ENCODE measurements at places on chromosomes 4 and X.
A peak's percentile ranks its signal among the peaks of the same experiment; 100 is the strongest.

DNA sequence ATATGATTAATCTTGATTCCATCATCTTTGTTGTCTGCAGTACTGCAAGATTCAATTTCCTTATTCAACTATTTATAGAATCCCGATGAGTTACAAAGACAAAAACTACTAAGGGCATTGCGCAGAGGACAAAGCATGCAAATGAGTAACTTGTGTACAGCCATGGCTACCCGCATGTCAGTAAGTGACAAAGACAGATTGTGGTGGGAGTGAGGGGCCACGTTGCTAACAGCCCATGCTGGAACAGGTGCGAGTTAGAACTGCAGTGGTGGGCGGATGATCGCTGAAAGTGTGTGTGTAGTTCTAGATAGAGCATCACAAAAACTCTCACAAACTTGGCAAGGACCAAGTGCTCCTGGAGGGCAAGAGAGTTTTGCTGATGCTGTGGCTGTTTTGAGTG, 49.5 kb downstream of the ACOX3 start:
- no peak for DNase-seq

DNA sequence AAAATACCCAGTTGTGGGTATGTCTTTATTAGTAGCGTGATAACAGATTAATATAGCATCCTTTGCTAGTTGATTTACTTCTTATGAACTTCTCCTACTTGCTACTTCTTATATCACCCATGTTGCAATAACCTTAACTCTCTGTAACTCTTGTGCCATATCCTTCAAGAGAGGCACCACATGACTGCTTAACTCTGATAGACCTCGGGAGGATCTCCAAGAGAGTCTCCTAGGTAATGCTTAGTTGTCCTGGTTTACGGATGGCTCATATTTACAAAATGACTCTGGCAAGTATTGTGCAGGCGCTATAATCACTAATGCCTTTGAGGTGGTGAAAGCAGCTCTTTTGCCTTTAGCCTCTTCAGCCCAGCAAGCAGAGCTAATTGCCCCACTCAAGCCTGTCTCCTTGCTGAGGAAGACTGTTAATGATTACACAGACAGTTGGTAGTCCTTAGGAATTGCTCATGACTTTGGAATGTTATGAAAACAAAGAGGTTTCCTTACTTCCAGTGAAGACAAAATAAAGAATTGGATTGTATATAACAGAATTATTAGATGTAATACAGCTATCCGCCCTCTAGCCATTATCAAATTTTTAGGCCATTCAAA, 1305.8 kb downstream of the PCDH7 start:
- DNase-seq = peak; percentile 38

GRCh38 chr4:41134581-41134980, 79.8 kb downstream of the APBB2 start:
- DNase-seq = no peak

DNA sequence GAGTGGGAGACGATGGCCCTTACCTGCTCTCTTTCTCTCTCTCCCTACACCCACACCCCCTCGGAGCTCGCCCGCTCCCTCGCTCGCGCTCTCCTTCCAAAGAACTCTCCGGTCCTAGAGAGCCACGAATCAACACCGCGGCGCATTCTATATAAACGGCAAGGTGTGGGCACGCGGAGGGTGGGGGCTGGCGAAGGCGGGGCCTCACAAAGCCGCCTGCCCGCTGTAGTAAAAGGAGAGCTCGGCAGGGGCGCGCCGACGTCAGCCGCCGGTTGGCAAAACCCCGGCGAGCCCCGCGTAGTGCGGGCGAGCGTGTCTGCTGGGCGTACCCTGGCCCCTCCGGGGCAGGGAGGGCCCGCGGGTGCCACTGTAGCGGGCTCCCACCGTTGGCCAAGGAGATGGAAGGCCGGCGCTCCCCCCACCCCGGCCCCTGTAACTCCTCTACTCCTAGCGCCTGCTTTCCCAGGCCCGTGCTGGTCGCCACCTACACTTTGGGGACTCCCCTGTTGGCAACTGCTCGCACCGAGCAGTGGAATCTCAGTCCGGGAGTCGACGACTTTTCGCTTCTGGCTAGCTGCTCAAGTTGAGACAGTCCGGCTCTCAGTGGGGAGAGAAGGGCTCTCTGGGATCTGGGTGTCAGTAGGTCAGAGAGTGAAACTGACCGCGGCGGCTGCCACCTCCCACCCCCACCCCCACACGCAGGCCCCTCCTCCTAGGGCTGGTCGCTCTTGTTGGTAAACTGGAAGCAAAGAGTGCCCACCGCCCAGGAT, 325.5 kb upstream of the F9 start:
- DNase-seq = no peak

GRCh38 chrX:13411496-13412207, 91.8 kb upstream of the ATXN3L start:
- DNase-seq = no peak

DNA sequence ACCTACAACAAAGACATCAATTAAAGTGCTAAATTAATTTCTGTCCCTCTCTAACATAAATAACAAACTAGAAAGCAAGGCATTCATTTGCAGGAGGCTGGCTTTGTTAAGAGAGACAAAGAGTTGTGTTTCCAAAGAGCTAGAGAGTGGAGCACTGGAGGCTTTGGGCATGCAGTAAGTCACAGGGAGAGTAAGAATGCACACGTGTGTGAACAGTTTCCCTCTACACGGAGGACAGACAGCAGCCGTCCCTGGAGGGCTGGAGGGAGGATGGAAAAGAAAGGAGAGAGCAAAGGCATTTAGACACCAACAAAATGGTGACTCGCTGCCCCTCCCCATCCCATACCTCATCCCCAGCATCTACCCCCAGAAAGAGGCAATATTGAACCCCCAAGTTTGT, 20.4 kb upstream of the DCHS2 start:
- no peak for DNase-seq

GRCh38 chrX:129071390-129071789, 451.9 kb downstream of the SMARCA1 start:
- DNase-seq = no peak

DNA sequence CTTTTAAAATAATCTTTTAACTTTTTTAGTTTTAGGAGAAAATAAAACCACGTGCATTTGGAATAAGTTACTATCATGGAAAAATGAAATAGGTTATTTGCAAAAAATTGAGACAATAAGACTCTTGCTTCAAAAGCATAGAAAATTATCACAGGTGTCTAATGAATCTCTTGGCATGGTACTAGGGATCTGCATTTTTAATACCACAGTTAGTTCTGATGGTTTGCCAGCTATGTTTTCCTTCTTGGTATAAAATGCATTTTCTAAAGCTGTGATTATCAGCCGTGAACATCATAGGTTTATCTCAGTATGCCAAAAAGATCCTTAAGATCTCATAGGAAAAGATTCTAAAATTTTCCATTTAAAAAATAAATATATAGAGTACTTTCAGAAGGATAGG, 83.9 kb downstream of the RASL11B start:
- no peak for DNase-seq

- no peak for DNase-seq
Observed at GRCh38 chr4:10201381-10202223, 85.0 kb upstream of the WDR1 start.

Data from astrocyte of the cerebellum (primary cell).